Posterior vena cava (tissue), 2 donors: ENCODE measurements at places on chromosomes 13 and 19. TPM values are rescaled to one million over a fixed set of nuclear protein-coding genes. Genes with fewer than 3 reads are reported as not detected.

GRCh38 chr13:110714797-110715394 is 1.4 kb downstream of the ING1 start:
- peak; percentile 88 for DNase-seq

DNA sequence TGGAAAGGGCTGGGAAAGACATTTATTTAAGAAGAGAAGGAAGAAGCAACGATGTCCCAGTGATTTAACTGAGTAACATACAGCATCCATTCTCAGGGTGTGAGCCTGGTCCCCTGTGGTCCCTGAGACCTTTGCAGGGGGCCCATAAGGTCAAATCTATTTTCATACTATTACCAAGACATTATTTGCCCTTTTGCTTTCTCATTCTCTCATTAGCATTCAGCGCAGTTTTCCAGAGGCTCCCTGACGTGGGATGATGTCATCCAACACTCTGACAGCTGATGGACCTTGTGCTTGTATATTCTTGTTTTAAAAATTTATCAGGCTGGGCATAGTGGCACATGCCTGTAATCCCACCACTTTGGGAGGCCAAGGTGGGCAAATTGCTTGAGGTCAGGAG is 18.3 kb upstream of the HNRNPUL1 start:
- DNase-seq, result no peak

DNA sequence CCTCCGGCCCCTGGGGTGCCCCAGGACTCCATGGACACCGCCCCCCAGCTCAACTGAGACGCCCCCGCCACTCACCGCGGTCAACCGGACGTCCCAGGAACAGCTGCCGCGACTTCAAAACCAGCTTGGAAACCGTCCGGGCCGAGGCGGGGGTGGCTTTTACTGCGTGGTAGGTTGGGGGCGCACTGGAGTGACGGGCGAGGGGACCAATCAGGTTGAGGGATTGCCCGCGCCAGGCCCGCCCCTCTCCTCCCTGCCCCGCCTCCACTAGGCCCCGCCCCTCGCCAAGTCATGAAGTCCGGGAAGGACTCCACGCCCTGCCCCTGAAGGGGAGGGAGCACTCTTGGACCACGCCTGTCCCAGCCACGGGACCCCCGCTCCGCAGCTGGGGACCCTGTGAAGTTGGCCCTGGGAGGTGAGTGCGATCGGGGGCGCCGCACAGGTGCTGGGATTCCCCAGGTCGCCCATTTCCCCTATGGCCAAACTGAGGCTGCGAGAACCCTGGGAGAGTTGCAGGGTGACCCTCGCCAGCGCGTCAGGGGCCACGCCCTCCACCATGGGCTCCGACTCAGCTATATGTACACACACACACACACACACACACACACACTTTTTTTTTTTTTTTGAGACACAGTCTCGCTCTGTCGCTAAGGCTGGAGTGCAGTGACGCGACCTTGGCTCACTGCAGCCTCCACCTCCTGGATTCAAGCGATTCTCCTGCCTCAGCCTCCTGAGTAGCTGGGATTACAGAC is at the start of gene PLIN3:
PLIN3 (minus strand) TSS at position 134 of the 752 bp plus-strand sequence. CDS start 6,273 bp downstream, outside the sequence.
- peak; percentile 99 for DNase-seq

GRCh38 chr19:29942404-29943261 is 594 bp downstream of the URI1 start:
- DNase-seq, result peak; percentile 86

VSTM1 gene
- 0.60 TPM for total RNA-seq

C19orf67 gene
- not detected for total RNA-seq
